ENCODE measurements at places on chromosomes 7 and 10.

- DNase-seq: no peak
Measured at GRCh38 chr10:93357680-93358079, 124.5 kb downstream of the MYOF start.

GRCh38 chr10:121910673-121911420 is 17.0 kb downstream of the ATE1 start:
- no peak for DNase-seq

DNA sequence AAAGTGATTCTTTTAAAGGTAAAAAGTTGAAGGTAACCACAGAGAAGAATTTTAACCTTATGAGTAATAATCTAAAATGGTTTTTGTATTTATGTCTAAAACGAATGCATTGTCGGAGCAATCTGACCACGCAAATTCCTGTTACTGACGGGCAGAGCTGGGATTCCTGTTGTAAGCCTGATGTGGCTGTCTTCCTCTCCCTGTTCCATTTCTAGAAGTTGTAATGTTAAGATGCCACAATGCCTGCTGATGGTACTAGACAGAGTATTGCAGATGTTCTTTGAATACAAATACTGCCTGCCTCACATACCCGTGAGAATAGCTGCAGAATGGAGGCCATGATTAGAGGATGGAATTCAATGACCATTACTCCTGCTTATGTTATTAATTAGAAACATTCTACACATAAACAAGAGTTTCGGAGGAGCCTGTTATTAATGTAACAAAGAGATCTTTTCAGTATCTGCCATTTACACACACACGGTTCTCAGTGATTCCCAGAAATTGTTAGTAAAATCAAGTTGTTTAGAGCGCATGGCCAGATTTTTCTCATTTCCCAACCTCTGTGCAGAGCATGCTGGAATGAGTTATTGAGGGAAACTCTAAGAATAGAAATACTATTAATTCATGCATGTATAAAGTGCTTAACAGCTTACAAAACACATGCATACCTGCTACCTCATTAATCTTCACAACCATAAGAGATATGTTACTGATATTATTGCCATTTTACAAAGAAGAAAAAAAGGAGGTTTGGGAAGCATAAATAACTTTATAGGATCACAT is 196.8 kb downstream of the PTN start:
- no peak for DNase-seq

DNA sequence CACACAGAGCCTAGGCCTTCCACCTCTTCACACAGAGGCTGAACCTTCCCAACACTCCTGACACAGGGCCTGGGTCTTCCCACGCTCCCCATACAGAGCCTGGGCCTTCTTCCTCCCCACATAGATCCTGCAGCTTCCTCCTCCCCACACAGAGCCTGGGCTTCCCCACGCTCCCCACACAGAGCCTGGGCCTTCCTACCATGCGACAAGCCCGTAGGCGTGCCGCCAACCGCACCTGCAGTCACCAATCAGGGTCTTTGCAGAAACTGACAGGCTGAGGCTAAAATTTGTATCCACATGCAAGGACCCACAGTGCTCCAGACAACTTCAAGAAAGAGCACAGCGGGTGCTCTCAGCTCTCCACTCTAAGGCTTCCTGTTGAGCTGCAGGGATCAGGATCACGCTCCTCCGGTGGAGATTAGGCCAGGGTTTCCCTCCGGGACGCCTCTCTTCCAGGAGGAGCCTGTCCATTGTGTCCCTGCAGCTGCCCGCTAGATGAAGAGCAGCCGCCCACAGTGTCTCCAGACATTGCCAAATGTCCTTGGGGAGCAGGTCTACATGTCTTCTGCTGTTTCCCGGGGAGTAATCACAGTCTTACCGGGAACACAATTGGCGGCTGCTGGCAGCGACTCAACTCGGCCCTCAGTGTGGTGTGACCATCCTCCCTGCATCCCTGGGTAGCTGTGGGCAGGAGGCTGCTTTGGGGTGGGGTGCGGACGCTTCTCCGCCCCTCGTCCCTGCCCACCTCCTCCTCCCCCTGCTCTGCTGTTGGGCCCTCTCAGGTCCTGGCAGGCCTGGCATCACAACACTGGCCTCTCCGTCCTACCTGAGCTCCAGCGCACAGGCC is 9.7 kb downstream of the CFAP46 start:
- DNase-seq: no peak

- no peak for DNase-seq
Measured at GRCh38 chr10:47059606-47060311, 148.5 kb downstream of the PTPN20 start.

- DNase-seq: no peak
Measured at GRCh38 chr7:108140671-108141070, 10.5 kb upstream of the LAMB4 start.

GRCh38 chr7:45880433-45880860 is 7.6 kb upstream of the CCDC201 start:
- no peak for DNase-seq

DNA sequence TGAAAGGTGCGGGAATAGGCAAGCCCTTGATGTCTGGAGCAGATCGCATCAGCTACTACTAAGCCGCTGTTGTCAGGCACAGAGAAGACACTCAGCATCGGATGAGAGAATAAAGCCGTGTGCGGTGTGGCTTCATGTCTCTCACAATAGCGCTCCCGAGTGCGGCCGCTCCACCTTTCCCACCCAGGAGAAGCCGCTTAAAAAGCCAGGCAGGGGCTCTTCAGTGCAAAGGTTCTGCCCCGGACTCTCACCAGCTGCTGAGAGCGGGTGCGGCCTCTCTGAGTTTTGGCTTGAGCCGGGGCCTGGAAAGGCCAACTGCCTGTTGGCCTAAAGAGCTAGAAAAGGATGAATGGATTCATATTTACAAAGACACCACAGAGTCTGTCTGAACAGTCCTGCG is 600.6 kb downstream of the DNAJB6 start:
- no peak for DNase-seq

GRCh38 chr7:142770661-142771352 is at the start of gene PRSS2:
PRSS2 (plus strand) TSS chr7:142770970; CDS start chr7:142770983, 13 bp downstream.
- DNase-seq: no peak

GRCh38 chr7:4787947-4788626 is 12.7 kb downstream of the AP5Z1 start:
- DNase-seq: no peak

DNA sequence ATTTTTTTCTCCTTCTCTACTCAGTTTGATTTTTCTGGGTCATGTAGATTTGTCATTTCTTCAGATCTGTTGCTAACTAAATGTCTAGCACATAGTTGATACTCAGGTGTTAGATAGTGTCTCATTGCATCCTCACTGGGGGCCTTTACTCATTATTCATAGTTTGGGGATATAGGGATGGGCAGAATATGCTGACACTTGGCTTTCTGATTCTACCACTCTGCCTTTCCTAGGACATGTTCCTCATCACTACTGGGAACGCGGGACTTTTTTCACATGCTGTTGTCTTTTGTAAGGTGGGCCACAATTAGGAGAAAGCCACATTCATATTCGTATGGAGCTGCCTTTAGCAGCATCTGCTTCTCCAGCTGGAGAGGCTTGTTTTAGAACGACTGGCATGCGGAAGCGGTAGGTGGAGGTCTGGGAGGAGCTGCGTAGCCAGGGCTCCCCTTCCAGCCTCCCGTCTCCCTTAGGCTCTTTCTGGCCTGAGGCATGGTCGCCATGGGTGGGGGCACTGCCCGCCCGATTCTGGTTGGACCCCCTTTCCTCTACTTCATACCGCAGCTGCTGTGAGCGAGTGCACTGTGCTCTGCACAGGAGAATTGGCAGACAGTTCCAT is 78.8 kb downstream of the SND1 start:
- no peak for DNase-seq

GRCh38 chr7:22399091-22399490 is 42.1 kb upstream of the RAPGEF5 start:
- DNase-seq: no peak
